ENCODE measurements at places on chromosomes 2 and 18.

- DNase-seq: no peak
Observed at GRCh38 chr2:155218945-155219344, 520.5 kb downstream of the KCNJ3 start.

GRCh38 chr18:44548291-44549221 is 132.1 kb upstream of the SETBP1 start:
- peak; percentile 34 for DNase-seq

- no peak for DNase-seq
Observed at GRCh38 chr2:174184915-174185314, 63.4 kb downstream of the OLA1 start.

DNA sequence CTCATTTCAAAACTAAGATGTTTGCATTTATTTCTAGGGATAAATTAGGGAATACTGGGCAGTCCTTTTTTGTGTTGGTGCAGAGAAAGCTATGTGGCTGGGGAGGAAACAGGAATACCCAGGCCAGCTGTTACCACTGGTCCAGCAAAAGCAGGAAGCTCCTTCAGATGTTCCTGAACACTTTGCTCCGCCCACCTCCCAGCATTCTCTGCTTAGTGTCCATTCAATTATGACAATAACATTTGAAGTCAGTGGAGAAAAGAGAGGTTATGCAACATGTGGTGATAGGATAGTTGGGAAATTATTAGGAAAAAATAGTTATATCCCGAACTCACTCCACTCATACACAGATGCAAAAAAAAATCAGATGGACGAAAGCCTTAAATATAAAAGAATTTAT is 22.1 kb upstream of the ARPC2 start:
- no peak for DNase-seq

GRCh38 chr2:140481136-140481535 is 1649.7 kb downstream of the LRP1B start:
- no peak for DNase-seq
